RWPE2 (cell line): ENCODE measurements at places on chromosomes 12 and 14.

DNA sequence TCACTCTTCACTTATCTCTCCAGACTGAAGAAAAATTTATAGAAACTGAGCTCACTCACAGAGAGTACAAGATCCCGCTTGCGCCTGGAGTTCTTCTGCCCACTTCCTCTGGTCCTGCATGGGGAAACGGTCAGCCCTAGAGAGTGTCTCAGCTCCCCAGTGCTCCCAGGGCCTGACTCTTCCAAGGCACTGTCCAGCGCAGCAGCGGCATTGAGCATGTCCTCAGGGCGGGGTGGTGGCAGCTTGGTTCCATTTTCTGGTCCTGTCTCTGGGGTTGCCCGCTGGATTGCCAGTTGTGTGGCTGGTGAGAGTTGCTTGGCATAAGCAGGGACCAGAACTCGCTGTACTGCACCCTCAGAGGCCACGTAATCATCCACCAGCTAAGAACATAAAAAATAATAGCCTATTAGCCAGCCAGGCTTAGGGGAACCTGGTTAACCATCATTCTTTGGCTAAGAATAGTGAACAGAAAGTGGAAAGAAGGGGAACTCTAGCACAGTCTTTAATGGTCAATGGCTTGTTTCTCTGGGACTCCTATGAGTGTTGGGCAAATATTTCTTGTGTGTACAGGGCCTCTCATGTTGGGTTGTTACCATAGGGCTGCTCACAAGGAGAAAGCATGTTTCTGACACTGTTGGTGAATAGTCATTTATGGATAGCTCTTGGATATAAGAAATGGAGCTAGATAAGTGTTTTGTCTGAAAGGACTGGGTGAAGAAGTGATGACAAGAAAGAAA lies 13.7 kb upstream of the AJUBA start:
- no peak for DNase-seq

- no peak for DNase-seq
These were observed 25.4 kb upstream of the NUDT4 start for GRCh38 chr12:93352321-93352720.

GRCh38 chr14:53836551-53836950 lies 120.1 kb downstream of the BMP4 start:
- DNase-seq: no peak

DNA sequence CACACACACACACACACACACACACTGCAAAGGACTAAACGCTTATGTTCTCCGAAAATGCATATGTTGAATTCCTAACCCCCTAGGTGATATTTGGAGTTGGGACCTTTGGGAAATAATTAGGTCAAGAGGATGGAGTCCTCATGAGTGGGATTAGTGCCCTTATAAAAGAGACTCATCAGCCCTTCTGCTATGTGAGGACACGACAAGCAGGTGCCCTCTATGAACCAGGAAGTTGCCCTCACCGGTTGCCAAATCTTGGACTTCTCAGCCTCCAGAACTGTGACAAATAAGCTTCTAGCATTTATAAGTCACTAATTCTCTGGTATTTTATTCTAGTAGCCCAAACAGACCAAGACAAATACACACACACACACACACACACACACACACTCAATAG lies 20.7 kb upstream of the TCP11L2 start:
- DNase-seq: no peak

DNA sequence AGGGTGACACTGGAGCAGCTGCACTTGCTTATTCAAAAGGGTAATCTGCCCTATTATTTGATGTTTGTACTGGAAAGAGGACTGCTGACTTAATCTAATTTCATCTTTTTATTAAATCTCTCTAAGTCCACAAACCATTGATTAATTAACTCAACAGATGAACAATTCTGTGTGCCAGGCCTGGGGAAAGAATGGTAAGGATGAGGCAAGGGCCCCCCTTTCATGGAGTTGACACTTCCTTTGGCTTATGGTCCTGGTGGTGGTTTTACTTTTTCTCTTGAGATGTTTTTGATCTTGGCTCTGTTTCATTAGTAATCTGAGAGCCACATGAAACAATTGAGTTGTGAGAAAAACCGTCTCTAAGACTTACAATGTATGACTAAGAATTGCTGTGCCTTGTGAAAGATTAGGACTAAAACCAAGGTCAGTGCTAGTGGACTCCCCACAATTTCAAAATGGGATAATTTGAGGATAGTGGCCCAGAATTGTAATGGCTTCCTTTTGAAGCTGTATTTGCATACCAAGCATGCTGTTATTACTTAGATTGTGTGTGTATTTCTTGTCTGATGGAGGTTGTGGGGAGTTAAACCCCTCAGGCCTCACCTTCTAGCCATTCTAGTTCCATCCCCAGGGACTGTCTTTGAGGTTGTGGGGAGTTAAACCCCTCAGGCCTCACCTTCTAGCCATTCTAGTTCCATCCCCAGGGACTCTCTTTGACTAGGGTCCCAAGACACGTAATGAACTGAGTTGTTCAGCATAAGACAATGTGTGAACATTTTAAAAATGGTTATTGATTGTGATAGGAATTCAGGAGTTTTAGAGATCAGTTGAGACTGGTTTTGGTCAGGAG lies 52.5 kb upstream of the EVL start:
- no peak for DNase-seq

GRCh38 chr12:80513211-80513610 lies 69.2 kb downstream of the PTPRQ start:
- peak; percentile 14 for DNase-seq

DNA sequence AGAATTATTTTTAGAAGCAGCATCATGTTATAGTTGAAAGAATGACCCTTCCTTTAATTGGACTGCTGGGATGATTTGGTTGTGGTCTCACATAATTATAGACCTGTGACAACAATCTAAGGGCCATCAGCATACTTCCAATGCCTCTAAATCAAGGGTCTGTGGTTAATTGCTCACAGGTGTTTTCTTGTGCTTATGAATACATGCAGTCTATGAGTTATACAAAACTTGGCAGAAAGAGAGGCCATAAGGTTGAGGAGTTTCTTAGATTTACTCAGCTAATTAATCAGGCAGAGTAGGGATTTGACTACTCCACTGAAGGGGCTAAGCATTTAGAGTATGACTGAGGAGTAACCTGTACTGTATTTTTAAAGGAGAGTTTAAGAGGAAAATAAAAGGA lies 37.0 kb upstream of the FRMD6 start:
- no peak for DNase-seq

- no peak for DNase-seq
These were observed 25.6 kb upstream of the CCDC60 start for GRCh38 chr12:119308708-119309456.

DNA sequence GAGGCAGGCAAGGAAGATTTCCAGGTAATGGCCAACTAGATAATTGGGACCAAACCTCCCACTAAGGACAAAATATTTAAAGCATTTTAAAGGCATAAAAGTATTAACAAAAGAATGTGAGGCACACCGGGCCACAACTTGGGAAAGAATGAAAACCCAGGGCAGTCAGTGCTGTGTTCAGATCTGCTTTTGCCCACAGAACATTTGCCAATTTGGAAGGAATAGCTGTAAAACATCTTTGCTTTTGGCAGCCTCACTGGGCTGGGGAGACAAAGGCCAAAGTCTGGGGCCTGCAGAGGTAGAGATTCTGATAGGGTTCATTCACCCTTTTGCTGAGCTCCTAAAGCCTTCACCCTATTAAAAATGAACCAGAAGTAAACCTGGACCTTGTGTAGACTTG lies 82.3 kb downstream of the SYNE3 start:
- no peak for DNase-seq

GRCh38 chr12:63894132-63894531 lies 49.6 kb downstream of the SRGAP1 start:
- no peak for DNase-seq

- DNase-seq: no peak
These were observed 155.8 kb downstream of the NTF3 start for GRCh38 chr12:5587711-5588121.

- DNase-seq: no peak
These were observed 6.8 kb upstream of the KANSL2 start for GRCh38 chr12:48688836-48689235.

GRCh38 chr12:68831751-68832503 lies 23.9 kb downstream of the MDM2 start:
- no peak for DNase-seq

GRCh38 chr14:71607056-71607455 lies 325.2 kb upstream of the RGS6 start:
- DNase-seq: no peak

DNA sequence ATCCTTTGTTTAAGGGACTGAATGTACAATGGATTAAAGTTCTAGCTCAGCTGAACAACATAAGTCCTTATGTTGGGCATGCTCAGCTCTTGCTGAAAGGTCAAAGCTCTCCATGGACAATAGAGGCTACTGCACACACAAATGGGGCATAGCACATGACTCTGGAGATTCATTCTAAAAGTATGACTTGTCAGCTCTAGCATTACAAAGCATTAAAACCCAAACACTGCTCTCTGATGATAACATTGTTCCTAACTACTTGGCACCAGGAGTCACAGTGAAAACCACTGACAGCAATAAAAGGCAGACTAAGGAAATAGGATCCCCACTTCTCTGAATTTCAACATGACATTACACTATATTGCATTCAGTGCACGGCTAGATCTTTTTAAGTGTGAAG lies 21.9 kb upstream of the FSCB start:
- DNase-seq: no peak

DNA sequence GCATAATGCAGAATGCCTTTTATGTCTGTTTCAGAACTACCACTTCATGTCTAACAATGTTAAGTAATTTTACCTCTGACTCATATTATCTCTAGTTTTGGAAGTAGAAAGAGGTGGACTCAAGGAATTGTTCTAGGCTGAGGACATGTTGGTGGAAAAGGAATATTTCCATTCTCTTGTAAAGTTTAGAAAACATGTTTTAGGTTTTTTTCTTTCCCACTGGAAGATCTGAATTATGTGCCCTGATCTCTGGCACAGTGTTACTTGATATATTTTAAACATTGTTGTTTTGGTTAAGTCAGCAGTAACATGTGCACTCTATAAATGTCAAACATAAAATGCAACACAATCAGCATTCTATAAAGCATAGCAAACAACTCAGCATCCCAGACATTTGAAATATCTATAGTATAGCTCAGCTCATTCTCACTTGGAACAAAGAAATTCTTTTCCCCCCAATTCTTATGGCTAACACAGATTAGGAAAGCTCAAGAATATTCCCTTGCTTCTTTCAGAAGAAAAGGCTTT lies 202.3 kb downstream of the STXBP6 start:
- no peak for DNase-seq

GRCh38 chr12:122182887-122183587 lies at the start of gene LRRC43:
Gene LRRC43 (plus strand): TSS chr12:122183123. CDS start chr12:122183145, 22 bp downstream.
- no peak for DNase-seq

GRCh38 chr12:53677016-53677799 lies 1.3 kb upstream of the ATP5MC2 start:
- DNase-seq: no peak

- DNase-seq: no peak
These were observed 73.7 kb upstream of the SFSWAP start for GRCh38 chr12:131636940-131637750.

GRCh38 chr14:69093631-69094421 lies 59.1 kb downstream of the DCAF5 start:
- no peak for DNase-seq

DNA sequence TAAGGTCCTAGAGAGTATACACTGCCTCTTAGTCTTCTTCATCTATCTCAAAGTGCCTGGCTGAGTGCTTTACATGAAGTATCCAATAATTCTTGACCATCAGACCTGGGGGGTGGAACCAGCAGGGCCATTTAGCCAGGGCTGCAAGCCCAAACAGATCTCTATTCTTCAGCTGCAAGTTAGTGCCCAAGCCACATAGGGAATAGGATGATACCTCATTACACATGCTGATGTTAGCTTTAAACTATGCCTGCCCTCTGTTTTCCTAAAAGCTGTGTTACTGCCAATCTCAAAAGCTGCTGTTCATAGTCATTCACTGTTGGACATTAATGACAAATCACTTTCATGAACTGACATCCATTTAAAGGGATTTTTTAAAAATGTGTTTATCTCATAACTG lies 16.7 kb upstream of the IFNG start:
- DNase-seq: no peak

- no peak for DNase-seq
These were observed 1028.9 kb upstream of the TMEM132C start for GRCh38 chr12:127238107-127238506.

DNA sequence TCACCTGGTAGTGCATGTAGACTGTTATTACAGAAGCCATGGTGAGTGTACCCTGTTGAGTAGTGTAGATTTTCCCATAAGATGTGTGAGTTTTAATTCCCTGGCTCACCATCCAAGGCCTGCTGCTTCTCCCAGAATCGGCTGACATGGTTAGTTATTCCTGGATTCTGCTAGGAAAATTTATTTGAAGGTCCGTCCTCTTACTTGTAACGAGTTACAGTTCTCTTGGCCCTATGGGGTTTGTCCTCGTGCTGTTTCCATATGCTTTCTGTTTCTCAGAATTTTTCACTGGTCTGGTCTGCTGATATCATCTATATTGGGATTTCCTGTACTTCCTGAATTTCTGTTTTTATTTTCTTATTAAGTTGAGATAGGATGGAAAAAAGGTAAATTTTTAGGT lies 423.3 kb upstream of the RGS6 start:
- DNase-seq: no peak

DNA sequence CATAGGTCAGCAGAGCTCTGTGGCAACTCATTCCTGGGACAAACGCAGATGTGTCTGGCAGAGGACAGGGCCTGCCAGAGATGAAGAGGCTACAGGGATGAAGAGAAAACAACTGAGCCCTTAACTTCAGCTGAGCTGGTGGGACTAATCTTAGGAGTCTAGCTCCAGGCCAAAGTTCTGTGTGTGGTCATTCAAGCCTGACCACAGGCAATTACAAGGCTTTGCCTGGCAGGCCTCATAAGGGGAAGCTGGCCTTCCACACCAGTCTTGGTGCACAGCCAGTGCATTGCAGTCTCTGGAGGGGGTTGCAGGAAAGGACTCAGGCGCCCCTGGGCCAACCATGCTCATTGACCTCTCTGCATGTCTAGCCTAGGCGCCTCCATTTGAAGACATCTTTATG lies 127.6 kb upstream of the DAAM1 start:
- no peak for DNase-seq

DNA sequence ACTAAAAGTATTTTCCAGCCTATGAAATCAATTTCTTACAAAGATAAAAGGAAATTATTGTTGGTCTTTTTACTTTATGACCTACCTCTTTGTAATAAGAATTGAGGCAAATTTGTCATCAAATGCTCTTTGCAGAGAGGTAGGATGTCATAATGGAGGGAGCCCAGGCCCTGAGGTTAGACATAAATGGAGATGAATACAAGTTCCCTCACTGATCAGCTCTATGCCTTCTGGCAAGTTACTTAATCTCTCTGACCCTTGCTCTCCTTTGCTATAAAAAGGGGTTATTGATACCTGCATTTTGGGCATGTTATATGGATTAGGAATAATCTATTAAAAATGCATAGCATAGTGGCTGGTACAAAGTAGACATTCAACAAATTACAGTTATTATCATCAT lies 146.9 kb upstream of the KRR1 start:
- no peak for DNase-seq

GRCh38 chr12:130847112-130847511 lies 8.1 kb upstream of the STX2 start:
- DNase-seq: no peak

DNA sequence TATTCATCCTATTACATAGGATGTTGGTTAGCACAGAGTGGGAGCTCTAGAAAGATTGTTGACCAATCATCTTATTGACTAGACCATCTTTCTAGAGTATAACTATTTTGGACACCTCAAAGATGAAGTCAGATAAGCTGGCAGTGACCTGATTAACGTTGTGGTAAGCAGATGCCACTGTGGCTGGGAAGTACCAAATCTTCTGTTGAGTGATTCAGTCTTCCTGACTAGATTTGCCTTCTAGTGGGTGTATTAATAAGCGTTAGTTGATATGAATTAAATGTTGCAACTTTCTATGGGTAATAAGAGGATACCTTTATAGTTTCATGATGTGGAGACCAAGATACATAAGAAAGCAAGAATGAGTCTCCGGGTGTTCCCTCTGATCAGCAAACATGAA lies 51.2 kb upstream of the HELB start:
- no peak for DNase-seq
